Retinal pigment epithelial cell (primary cell): ENCODE measurements at places on chromosomes 13 and 19.

DNA sequence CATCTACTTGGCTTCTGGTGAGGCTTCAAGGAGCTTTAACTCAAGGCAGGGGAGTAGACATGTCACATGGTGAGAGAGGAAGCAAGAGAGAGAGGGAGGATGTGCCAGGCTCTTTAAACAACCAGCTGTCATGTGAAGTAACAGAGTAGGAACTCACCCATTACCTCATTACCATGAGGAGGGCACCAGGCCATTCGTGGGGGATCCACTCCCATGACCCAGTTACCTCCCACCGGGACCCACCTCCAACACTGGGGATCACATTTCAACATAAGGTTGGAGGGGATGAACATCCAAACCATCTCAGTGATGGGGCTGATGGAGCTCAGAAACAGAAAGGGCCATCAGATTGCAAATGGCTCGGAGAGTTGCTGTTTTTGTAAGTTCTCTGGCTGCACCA, 12.9 kb downstream of the VSTM2B start:
- DNase-seq: no peak

- peak; percentile 97 for DNase-seq
Observed at GRCh38 chr13:34164582-34164981, 346.6 kb downstream of the RFC3 start.

- DNase-seq: no peak
Observed at GRCh38 chr19:4319067-4319718, 14.8 kb downstream of the FSD1 start.

GRCh38 chr13:85197431-85197830, 601.8 kb downstream of the SLITRK6 start:
- no peak for DNase-seq

DNA sequence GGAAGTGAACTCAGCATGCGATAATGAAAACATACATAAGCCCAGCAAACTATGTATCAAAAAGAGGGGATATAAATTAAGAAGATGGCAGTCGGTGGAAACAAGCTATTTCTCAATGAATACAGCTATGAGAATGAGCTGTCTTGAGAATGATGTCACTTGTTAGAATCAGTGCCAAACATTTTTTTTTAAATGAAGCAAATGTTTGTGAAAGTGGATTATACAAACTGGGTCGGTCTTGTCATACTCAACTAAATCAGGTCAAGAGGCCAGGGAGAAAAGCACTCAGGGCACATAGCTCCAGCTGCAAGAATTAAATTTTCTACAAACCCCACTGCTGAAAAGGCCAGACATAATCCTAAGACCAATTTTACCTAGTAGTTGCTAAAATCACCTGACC, 1048.4 kb downstream of the SLITRK1 start:
- DNase-seq: peak; percentile 82

DNA sequence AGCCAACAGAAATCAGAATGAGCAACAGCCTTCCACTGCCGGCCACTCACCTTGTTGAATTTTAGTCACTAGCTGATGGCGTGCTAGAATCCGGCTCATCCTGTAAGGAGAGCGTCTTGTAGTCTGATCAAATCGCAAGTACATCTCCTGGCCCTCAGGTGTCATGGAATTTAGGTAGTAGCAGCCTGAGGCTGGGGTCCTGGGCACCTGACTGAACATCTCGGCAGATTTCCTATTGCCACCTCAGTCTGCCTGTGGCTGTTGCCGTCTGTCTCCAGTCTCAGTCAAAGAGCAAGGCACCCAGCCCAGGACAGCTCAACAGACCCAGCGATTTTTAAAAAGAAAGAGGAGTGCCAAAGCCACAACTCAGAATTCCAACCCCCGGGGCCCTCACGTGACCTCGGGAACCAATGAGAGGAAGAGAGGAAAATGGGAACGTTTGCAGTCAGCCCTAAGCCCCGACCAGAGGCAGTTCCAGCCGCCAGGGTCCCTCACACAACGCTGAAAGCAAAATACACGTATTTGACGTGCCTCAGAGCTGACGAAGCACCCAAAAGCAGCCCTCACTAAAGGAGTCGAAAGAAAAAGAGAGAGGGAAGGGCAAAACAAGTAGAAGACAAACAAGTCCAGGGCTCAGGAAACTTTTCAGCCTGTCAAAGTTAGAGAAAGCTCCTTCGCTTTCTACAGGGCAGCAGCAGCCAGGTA, at the start of gene STARD13:
STARD13 (minus strand) TSS at position 336 of the 705 bp plus-strand sequence; CDS start at position 219, 117 bp downstream.
- DNase-seq: peak; percentile 83

- no peak for DNase-seq
Observed at GRCh38 chr19:49497047-49497788, 984 bp downstream of the RPS11 start.

DNA sequence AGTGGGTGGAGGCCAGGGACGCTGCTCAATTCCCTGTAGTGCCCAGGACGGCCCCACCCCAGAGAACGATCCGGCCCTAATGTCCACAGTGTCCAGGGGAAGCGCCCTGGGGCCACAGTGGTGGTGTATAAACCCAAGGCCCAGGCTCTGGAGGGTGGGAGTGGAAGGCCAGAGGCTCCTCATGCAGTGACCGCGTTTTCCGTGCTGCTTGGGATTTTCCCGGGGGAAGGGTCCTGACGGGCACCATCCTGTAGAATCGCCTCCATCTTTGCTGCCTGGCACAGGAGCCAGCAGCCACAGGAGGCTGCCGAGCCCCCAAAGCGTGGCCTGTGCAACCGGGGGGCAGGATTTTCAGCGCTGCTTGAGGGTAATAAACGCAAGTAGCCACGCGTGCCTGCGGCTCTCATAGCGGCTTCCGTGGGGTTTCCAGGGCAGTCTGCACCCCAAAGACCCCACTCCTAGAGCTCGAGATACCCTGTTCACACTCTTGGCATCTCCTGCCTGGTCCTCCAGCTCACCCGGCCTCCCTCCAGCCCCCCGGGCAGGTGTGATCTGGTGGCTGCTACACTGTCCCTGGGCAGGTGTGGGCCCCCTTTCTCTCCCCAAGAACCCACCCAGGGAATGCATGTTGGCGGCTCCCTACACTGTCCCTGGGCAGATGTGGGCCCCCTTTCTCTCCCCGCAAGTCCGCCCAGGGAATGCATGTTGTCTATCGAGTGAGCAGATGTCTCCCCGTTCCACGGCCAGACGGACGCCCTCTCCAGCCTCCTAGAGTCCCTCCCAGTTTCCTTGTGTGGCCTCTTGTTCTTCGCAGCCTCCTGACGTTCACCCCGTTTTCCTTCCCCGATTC, 2.2 kb downstream of the NCLN start:
- no peak for DNase-seq
